ENCODE measurements at places on chromosomes 4 and X.

DNA sequence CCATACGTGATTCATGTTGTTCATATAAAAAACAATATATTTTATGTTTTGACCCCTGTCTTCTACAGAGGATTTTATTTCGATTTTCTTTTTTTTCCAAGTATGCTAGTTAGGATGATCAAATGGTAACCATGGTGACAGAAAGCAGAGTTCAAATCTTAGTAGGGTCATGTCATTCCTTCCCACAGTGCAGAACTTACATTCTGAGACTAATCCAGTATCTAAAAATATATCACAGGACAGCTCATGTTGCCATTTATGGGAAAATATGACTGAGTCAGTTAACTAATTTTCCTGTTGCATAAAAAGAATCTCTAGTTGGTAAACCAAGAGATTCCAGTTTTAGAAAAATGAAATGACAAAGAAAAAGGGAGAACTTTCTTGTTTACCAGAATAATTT is 209.5 kb downstream of the PARM1 start:
- DNase-seq = no peak

DNA sequence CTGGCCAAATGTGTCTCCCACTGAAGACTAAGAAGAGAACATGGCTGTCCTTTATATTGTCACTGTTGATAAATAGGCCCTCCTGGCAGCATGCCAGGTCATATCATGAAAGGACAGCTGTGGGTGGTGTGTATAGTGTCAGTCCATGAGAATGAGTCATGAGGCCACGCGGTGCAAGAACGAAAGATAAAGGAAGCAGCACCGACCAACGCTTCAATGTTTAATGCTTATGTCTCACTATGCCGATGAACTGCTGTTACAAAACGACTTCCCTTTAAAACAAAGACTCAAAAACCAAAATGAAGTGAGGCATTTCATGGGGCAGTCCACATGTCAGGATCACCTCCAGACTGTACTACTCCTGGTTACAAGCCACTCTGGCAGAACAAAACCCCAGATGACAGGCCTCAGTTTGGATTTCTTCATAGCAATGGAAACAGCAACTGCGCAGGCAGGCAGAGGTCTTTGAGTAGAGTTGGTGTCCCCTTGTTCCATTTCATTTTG is 5.2 kb upstream of the TCEANC start:
- DNase-seq = peak; percentile 35

DNA sequence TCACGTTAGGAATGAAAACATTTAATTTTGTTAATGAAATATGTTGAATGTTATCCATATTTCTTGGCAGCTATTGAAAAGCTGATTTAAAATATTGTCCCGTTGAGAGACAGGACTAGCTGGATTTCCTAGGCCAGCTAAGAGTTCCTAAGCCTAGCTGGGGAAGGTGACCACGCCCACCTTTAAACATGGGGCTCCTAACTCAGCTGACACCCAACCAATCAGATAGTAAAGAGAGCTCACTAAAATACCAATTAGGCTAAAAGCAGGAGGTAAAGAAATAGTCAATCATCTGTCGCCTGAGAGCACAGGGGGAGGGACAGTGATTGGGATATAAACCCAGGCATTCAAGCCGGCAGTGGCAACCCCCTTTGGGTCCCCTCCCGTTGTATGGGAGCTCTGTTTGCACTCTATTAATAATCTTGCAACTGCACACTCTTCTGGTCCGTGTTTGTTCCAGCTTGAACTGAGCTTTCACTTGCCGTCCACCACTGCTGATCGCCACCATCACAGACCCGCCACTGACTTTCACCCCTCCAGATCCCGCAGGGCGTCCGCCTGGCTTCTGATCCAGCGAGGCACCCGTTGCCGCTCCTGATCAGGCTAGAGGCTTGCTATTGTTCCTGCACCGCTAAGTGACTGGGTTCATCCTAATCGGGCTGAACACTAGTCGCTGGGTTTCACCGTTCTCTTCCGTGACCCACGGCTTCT is 308.9 kb downstream of the GLUD2 start:
- no peak for DNase-seq

- no peak for DNase-seq
Measured at GRCh38 chrX:72110051-72110875, 21.5 kb downstream of the RTL5 start.

DNA sequence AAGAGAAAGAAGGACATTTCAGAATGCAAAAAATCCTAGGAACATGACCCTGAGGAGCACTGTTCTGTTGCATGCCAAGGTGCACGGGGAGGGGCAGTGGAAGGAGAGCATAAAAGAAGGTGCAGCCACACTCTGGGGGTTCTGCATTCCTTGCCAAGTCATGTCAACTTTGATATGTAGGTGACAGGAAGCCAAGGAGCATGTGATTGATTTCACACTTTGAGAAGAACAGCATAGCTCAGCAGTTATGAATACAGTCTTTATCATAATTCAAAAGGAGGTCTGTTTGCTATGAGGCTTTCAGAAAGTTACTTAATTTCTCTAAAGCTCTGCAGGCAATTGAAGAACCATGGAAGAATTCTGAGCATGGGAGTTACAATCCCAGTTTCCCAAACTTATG is 50.6 kb downstream of the SCFD2 start:
- DNase-seq = no peak

DNA sequence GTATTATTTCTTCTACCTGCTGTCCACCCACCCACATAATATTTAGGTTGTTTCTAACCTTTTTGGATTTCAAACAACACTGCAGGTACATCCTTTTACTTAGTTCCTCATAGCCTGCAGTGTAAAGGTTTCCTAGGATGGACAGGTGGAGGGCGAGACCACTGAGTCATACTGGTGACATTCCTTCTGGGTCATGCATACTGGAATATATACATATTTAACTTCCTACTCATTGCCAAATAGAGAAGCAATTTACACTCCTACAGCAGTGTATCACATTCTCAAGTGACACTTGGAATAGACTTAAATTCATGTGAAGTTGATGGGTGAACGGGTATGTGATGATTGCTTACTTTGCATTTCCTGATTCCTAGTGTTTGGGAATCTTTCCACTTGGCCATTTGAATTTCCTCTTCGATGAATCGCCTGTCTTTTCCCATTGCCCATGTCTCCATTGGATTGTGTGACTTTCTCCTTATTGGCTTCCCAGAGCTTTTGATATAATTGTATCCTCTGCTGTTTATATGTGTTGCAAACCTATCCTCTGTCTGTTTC is 8.2 kb upstream of the PPP2R2C start:
- DNase-seq = no peak

GRCh38 chr4:4851906-4852305 is 7.6 kb upstream of the MSX1 start:
- DNase-seq = no peak

GRCh38 chr4:154086247-154086646 is 297.4 kb upstream of the SFRP2 start:
- no peak for DNase-seq

Data from stimulated activated CD8-positive, alpha-beta memory T cell treated with anti-CD3 and anti-CD28 coated beads, Interleukin-4, amount 100 ng/mL, for 4 hours (primary cell).